ENCODE measurements at places on chromosomes 2 and 18.

- no peak for DNase-seq
These were observed 52.5 kb downstream of the FAM117B start for GRCh38 chr2:202687276-202687675.

- DNase-seq = no peak
These were observed 15.9 kb downstream of the PUM2 start for GRCh38 chr2:20334605-20335203.

DNA sequence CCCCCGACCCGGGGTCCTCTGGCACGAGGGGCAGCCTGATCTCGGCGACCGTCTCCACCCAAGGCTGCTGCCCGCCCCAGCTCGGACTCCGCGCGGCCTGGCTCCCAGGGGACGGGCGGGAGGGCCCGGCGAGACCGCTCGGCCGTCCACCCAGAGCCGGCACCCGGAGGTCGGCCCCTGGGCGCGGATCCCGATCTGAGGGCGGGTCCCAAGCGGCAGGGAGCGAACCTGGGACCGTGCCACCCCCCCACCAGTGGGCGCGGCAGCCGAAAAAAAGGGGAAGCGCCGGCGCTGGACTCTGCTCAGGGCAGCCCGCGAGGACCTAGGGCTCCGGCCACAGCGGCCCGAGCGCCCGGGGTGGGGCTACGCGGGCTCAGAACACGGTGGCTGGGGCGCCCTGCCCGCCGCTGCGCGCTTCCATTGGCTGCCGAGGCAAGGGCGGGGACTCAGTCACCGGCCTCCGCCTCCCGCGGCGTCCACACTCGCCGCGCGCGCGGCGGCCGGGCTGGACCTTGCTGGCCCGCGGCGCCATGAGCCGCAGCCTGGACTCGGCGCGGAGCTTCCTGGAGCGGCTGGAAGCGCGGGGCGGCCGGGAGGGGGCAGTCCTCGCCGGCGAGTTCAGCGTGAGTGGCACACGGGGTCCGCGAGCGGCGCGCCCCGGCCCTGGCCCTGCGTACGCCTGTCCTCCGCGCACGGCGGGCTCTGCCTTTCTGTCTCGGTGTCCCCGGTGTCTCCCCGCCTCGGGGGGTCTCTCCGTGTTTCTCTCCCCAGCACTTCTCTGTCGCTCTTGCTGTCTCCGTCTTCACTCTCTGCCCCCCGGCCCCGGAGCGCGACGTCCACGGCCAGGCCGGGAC, at the start of gene PTPN18:
PTPN18 (plus strand) TSS at position 479 of the 854 bp plus-strand sequence; CDS start at position 531, 52 bp downstream.
- peak; percentile 87 for DNase-seq

DNA sequence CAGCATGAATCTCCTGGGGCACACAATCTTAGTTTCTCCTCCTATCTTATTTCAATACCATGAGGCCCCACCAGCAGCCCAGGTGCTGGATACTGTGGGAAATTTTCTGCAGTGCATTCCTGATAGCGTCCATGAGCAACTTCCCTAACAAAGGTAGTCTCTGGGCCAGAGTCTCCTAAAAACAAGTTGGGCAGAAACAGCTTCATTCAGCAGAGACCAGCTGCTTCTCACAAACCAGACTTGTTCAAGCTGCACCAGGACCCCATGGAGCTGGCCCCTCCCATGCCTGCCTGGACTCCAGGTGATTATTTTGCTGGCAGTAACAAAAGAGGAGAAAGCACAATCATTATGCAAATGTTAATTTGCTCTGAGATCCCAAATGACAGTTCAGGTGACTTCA, 31.4 kb downstream of the MYO5B start:
- no peak for DNase-seq

GRCh38 chr2:3488855-3489763, 30.2 kb downstream of the ADI1 start:
- DNase-seq = no peak

DNA sequence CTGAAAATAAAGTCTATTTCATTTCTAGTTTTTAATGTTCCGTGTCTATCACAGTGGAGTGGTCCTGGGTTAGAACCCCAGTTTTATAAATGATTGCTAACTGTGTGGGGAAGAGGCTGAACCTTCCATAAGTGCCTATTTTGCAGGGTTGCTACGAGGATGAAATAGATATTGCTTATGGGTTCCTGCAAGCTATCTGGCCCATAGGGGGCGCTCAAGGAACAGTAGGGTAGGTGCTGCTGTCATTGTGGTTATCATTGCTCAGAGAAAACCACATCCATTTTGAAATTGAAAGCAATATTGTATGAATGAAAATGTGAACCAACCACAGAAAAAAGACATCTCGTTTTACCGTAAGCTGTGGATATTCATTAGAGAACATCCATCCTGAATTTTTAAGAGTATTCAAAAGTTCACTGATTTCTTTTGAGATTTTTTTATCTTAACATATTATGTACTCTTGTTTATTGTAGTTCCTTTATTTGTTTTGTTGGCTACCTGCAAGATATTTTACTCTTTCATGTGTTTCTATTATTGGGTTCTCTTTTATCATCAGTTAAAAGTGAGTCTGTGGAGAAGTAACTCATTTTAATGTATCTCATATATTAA, 261.6 kb downstream of the NAPG start:
- peak; percentile 88 for DNase-seq

DNA sequence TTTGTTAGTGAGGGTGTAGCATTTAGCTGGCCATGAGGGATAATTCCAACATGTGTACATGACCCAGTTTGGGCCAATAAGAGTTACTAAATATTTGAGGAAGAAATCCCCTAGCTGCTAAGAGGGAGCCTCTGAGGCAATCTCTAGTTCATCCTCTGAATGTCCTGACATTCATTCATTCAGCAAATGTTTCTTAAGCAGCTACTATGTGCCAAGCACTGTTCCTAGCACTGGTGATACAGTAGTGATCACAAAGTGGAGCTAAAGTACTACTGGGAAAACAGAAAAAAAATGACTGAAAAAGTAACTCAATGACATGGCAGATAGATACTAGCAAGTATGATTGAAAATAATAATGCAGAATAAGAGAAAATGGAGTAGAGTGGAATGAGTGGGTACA, 79.8 kb upstream of the PID1 start:
- DNase-seq = no peak

GRCh38 chr2:73208258-73208657, 5.8 kb upstream of the SMYD5 start:
- no peak for DNase-seq

DNA sequence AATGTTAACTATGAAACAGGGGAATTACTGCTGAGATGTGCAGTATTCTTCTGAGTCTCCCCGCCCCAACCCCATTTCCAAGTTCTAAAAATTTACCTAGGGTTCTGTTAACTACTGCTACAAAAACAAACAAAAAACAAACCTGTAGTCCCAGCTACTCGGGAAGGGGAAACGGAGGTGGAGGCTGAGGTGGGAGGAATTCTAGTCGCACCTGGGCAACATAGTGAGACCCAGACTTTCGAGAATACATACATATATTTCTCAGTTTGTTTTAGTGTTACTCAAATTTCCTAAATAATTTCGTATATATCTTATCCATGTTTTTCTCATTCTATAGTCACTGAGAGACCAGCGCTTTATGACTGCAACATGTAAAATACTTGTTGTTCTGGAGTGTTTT, 989 bp downstream of the STAM2 start:
- no peak for DNase-seq

DNA sequence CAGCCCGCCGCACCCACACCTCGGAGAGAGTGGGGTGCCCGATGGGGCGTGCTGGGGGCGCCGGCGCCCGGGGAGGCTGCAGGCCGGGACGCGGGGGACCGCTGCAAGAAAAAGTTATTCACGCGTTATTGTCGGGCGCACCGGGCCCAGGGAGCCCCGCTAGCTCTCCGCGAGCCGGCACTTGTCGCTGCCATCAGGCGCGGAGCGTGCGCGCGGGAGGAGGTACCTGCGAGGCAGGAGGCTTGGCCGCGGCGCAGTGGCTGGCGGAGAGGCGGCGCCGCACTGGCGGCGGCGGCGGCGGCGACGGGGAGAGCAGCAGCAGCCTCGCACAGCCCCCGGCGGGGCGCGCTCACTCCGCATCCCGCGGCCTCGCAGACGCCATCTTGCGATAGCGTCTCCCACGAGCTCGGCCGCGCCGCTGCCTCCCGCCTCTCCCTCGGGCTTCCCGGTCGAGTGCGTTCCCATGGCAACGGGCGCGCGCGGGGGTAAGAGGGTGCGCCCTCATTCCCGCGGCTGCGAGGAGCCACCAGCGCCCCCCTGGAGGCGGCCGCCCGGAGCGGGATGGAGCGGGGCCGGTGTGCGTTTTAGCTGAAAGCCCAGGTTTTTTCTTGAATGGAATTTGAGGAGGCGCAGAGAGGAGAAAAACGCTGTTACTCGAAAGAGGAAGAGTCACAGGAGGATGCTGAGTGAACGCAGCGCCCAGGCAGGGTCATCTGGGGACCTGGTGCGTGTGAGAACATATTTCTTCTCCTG, at the start of gene CHN1:
CHN1 (minus strand) TSS at position 402 of the 753 bp plus-strand sequence. CDS start 469 bp downstream, outside the sequence.
- peak; percentile 96 for DNase-seq

DNA sequence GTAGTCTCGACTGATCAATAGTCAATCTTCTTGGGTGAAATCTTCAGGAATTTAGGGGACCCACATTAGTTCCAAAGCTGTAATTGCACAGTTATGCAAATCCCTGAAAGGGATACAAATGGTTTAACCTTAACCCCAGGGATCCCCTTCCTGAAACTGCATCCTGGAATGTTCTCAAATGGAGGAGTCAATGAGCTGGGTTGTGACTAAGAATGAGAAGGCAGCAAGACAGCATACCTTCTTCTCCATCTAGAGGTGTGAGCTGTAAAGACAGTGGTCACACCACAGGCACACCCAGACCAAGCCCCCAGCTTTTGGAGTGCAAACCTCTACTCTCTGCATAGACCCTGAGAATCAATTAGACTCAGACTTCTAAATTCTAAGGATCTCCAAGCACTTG, 164.7 kb upstream of the MEIS1 start:
- DNase-seq = no peak

- DNase-seq = no peak
These were observed 1371.2 kb downstream of the LRP1B start for GRCh38 chr2:140759426-140760156.

DNA sequence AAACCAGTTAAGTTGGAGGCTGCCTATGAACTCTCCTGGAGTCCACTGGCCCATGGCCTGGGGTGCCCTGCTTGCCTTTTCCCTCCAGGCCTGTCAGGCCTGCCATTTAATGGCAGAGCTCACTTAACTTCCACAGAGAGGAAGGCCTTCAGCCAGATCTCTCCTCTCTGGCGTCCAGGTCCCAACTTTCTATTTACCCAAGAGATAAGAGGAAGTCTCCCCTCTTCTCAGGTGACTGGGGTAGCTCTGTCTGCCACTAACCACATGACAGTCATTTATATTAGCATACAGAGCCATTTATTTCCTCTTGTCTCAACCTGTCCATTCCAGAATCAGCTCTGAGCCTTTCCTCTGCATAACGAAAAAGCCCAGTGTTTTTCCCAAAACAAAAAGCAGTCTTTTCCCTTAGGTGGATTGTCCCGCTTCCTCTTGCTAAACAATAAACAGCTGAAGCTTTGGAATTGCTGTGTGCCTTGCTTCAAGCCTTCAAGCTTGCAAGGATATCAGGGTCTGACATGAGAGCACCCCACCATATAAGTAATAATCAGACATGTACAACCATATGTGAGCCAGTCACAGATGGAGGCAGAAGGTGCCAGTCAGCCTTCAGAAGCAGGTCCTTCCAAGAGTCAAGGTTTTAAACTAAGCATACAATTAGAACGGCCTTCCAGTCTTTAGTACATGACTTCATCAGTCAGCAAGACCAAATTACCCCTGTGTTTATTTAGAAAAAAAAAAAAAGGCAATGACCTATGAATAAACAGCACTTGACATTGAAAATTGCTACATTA, 71.2 kb upstream of the STPG4 start:
- DNase-seq = no peak

Measured in glutamatergic neuron (in vitro differentiated cells).